Fibroblast of mammary gland (primary cell): ENCODE measurements at places on chromosomes 7 and 10.

- DNase-seq, result no peak
Observed at GRCh38 chr7:52670608-52671225, 364.7 kb upstream of the POM121L12 start.

GRCh38 chr10:11511321-11511720 is 100.1 kb downstream of the USP6NL start:
- no peak for DNase-seq

DNA sequence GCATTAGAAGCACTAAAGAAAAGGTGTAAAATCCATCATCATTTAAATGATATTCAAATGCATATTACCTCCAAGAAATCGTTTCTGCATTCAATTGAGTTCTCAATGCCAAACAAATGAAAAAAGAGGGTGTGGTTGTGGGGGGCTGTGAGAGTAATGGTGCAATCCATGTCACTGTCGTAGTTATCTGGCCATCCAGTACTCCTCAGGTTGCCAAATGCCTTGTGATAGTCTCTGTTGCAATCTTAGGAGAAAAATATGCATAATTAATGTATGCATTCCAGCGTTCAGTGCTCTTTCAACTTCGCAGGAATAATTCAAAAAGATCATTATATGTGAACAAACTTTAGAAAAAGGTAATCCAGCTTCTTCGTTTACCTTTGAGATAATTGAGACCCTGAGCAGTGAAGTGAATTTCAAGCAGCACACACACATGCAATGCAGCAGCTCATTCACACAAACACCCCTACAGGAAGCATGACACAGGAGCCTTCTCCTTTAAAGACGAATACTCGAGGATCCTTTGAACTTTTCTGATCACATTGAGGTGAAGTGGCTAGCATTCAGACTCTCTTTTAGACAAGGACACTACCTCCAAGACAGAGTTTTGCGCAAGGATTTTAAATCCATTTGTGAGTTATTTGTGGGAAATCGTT is 73.4 kb downstream of the OR13A1 start:
- no peak for DNase-seq

- DNase-seq, result peak; percentile 25
Observed at GRCh38 chr10:9823268-9823930, 1194.3 kb upstream of the CELF2 start.

DNA sequence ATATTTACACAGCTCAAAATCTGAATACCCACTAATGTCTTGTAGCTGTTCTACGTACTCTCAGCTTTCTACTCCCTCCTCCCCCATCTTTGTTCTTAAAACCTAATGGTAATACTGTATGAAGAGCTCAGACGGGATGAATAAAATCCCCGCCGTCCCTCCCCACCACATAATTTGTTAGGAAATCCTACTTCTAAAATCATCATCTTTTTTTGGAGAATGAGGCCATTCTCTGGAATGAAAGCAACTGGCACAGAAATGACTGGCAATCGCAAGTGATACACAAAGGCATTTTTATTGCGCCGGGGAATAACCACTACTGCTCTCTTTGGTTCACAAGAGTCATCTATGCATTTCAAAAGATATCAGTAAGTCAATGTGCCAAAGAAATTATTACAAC is 27.3 kb downstream of the SLC35B4 start:
- peak; percentile 34 for DNase-seq

DNA sequence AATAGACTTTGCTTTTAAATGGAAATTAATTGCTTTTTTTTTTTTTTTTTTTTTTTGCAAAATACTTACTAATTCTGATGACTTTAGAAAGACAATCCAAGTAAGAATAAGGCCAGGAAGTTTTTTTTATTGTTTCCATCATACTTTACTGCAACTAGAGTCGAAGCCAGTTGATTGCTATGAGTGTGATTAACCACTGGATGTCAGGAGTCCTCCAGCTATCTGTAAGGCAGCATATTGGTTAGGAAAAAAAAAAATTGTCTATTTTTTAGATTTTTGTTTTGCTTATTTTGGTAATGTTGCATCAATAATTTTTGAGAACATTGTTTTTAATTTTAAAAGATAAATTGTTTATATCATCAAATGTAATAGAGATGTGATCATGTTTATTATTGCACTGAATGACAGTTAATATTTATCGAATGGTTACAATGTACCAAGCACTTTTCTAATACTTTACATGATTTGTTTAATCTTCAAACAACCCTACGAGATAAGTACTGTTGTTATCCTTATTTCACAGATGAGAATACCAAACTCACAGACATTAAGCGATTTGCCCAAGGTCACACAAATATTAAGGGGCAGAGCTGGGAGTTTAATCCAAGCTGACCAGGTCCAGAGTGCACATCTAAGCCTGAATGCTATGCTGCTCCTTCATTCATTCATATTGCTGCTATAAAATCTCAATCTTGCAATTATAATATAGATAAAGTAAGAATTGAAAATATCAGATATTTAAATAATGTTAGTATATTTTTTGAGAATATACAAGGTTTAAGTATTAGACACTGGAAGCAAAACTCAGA is 19.9 kb upstream of the LMOD2 start:
- peak; percentile 68 for DNase-seq

GRCh38 chr10:8211631-8212030 is 157.1 kb downstream of the GATA3 start:
- DNase-seq, result no peak

- peak; percentile 75 for DNase-seq
Observed at GRCh38 chr10:68301790-68302502, 29.9 kb upstream of the HNRNPH3 start.

- DNase-seq, result no peak
Observed at GRCh38 chr10:116169782-116170445, 103.1 kb downstream of the GFRA1 start.

DNA sequence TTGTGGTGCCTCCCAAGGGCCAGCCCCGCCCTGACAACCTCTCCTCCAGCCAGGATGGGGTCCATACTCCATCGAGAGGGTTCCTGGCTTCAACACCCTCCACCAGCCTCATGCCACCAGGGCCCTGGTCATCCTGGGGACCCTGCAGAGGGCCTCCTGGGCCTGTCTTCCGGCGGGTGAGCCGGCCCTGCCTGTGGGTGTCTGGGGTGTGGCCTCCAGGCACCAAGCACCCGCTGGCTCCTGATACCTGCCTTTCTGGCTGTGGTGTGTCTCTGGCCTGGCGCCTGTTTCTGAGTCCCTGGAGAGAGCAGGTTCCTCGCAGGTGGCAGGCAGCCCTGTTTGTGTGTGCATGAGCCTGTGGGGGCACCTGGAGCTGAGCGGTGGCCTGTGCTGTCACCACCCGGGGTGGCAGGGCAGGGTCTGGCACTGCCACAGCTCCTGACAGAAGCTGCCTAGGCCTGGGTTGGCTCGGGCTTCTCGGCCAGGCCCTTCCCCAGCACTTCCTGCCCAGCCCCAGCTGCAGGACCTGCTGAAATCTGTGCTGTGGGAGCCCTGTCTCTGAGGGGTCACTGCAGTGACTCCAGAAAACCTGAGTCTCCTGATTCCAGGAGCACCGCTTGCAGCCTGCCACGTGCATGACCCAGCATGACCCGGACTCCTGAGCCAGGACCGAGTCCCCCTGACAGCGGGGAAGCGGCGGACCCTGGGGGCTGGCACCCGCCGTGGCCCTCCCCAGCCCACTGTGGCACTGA is 18.4 kb downstream of the ADAM8 start:
- no peak for DNase-seq

- no peak for DNase-seq
Observed at GRCh38 chr7:70805360-70805759, 326.6 kb upstream of the GALNT17 start.

DNA sequence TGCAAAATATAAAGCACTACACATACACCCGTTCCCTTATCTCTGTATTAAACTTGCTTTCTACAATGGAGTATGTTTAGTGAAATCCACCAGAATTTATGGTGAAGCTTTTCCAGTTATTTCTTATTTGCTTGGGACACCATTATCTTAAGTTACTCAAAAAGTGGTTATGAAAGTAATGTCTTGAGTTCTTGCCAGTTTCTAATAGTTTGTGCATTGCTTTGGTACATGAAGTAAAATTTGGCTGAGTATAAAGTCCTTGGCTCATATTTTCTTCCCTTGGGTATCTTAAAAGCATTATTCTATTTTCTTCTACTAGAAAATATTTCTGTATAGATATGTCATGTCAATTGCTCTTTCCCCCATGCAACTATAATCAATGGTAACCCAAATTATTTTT is 85.2 kb downstream of the POLR1F start:
- peak; percentile 42 for DNase-seq

GRCh38 chr7:146412781-146413180 is 296.2 kb downstream of the CNTNAP2 start:
- no peak for DNase-seq

DNA sequence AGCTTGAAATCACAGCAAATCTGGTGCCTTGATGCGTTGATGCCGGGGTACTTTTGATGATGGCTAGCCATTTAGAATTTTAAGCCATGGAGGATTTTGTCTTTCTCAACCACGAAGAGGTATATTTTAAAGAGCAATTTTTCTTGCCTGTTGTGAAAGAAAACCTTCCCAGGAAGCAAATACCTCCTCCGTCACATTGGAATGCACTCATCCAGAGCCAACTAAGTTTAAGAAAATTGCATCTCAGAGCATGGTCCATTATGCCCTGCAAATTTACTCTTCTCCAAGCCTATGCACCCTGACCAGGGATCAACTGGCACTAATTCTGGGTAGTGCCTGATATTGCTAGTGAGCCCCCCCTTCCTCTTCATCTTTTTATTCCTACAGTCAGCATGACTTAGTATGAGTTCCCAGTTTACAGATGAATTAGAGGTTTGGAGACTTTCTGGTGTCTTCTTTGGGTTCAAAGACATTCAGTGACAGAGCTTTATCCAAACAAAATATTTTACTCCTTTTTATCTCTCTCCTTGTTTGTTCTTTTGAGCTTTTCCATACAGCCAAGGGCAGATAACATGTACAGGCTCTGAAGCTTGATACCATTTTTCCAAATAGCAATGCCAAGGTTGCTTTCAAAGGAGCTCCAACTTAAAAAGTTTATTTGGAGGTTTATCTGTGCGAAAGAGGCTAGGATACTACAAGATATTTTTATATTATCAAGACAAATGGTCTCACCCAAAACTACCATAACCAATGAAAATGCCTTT is 56.6 kb upstream of the ANK3 start:
- no peak for DNase-seq

- DNase-seq, result no peak
Observed at GRCh38 chr7:86975449-86975848, 84.0 kb downstream of the ELAPOR2 start.

DNA sequence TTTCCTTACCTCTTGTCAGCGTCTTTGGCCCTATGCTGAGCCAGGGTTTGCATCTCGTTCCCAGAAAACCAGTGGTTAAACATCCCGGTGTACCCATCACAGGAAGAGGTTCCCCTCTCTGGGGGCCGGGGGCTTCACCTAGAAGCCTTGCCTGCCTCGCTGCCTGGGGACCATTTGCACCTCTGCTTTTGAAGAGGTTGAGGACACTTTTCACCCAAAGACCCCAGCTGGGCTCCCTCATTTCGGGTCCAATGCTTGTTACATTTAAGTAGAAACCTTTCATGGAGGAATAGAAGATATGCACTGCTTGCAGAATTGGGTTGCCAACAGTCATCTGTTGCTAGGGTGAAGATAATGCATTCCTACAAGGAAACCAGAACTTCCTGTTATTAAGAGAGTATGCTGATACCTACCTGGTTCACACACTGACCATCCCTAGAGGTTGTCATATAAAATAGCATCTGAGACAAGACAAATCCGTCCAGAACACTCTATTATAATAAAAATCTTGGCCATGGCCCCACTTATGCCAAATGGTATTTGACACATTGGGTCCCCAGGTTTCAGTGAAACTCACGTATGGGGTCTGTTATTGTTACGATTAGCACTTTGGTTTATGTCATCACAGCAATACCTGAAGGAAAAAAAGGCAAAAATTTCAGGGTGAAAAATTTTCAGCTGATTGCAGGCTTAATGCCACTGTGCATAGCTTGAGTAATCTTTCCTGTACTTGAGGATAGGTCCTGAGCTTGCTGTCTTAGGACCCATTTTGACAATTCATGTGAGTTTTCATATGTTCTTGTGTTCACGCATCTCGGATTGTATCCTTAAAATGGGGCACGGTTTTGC is 917 bp downstream of the ZNF365 start:
- peak; percentile 10 for DNase-seq

- DNase-seq, result no peak
Observed at GRCh38 chr7:133980804-133981203, 146.3 kb upstream of the LRGUK start.

DNA sequence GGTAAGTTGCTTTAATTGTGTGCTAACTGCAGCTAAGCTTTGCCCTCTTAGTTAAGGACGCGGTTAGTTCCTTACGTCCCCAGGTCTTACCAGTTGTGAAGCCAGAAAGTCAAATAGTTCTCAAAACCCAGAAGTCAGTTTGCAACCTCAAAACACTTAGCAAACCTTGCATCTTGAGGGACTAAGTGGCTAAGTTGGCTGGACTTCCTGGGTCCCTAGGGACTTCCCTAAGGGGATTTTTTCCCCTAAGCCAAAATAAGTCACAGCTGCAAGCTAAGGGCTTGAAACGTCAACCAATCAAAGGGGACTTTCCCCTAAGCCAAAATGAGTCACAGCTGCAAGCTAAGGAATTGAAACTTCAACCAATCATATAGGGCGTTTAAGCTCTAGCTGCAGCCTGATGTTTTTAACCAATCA is 36.2 kb upstream of the HECW1 start:
- peak; percentile 63 for DNase-seq

DNA sequence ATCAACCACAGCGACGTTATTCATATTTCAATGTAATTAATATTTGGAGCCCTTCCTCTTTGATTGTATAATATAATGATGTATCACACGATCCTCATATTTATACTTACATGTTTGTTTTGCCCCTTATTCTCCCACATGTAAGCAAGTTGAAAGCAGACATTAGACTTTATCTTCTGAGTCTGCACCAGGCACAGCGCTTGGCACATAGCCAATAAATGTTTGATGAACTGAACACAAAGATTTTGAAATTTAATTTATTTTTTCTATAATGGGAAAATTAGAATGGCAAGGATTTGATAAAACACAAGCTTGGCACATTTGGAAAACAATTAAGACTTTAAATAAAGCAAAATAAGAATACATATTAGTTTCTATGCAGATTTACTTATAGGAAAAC is 31.6 kb downstream of the ZFAND4 start:
- DNase-seq, result no peak

DNA sequence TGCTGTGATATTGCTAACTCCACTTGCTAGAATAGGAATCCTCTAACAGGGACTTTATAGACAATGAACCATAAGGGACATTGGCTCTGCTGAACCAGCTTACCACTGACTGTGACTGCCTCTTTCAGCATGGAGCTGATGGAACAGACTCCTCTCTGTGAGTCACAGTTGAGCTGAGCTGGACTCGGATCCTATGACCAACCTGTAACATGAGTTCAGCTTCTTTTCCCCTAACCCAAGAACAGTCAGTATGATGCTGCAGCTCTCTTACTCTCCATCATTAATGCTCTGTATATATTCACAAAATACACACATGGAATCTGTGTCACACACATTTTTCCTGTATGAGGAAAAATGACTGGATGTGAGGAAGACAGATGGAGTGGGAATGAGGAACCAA is 177.9 kb upstream of the BET1 start:
- peak; percentile 95 for DNase-seq
